ENCODE measurements at places on chromosomes 2 and 18.

DNA sequence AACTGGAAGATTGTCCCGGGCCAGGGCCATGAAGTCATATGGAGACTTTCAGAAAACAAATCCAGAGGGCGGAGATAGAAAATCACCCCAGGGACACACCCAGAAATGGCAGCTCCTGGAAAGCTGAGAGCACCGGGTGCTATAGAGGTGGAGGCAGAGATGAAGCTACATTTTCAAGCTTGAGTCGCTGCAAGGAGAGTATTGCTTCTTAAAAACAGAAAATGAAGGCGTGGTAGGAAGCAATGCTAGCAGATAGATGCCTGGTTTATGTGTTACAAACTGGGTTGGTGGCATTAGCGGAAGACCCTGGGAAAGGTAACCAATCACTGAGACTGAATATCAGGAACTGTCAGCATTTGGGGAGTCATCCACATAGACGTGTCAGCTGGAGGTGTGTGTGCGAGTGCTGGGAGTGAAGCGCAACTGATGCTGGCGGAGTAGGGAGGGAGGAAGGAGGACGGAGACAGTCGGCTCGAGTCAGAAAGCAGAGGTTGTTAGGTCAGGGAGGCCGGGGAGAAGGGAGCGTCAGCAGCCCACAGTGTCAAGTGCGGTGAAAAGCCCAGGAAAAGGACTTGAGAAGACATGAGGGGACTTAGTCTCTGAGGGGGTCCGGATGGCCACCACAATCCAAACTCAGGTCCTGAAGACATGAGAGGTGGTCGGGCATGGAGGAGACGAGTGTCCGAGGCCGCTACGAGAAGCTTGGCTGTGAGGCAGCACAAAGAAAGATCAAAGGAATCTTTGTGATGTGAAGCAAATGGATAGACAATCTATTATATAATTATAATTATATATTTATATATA, 45.4 kb downstream of the C18orf63 start:
- no peak for DNase-seq

- DNase-seq: peak; percentile 90
Measured at GRCh38 chr2:42930025-42930581, 137.7 kb upstream of the HAAO start.

- DNase-seq: no peak
Measured at GRCh38 chr18:50341443-50341842, 33.4 kb upstream of the SKA1 start.

DNA sequence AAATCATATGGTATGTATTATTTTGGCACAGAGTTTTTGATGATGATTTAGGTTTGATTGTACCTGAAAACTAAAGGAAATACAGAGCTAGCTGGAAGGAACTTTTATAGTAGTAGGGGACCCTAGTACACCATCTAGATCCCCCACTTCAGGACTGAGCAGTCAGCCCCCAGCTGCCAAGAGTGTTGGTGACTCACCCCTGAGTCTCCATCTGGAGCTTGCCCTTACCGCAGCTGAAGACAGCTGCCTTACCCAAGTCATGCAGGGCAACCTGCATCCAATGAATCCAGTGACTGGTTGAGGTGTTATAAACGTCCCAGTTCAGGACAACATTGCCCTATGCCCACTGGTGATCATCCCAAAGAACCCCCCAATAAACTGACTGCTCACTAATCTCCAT, 15.3 kb downstream of the PMS1 start:
- DNase-seq: peak; percentile 77

GRCh38 chr2:223563462-223563861, 38.7 kb downstream of the SCG2 start:
- DNase-seq: peak; percentile 88

- DNase-seq: no peak
Measured at GRCh38 chr18:12765126-12765525, 62.3 kb downstream of the PSMG2 start.

GRCh38 chr2:149313512-149313972, 16.8 kb upstream of the LYPD6 start:
- DNase-seq: peak; percentile 52

DNA sequence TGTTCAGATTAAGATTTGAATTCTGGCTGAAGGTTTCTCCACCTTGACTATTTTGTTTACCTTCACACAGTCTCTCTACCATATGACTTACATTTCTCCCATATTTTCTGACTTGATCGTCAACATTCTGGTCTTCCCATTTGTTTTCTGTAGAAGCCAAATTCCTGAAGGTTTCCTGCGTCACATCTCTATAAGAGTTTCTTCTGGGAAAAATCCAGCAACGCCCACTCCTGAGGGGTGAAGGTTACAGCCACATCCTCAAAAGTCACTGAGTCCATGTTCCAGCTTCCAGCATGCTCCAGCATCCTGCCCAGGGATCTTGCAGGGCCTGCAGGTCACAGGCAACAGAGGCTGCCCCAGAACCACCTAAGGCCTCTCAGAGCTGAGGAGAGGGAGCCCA, 47.5 kb downstream of the NBEAL1 start:
- DNase-seq: peak; percentile 78

GRCh38 chr18:45851161-45851925, 25.9 kb downstream of the SIGLEC15 start:
- DNase-seq: no peak

- no peak for DNase-seq
Measured at GRCh38 chr2:207533461-207534008, 3.8 kb downstream of the CREB1 start.

- peak; percentile 75 for DNase-seq
Measured at GRCh38 chr2:219459460-219460311, 25.0 kb downstream of the SPEG start.

DNA sequence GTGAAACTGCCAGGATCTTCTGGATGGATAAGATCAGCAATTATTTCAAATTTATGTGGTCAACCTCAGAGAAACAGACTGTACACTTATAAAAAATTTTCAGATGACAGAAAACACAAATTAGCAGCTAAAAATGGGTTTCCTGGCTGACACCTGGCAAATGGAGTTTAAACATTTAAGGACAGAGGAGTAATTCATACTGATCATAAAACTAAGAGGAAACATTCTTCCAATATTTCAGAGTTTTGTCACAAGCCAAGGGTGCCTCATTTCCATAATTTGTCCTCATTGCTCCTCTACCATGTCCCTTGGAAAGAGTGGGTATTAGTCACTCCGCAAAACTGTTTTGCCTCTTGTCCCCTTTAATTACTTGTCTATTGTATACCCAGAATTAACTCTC, 70.2 kb downstream of the TMEFF2 start:
- DNase-seq: no peak

- no peak for DNase-seq
Measured at GRCh38 chr2:185374878-185375277, 363.7 kb upstream of the FSIP2 start.

DNA sequence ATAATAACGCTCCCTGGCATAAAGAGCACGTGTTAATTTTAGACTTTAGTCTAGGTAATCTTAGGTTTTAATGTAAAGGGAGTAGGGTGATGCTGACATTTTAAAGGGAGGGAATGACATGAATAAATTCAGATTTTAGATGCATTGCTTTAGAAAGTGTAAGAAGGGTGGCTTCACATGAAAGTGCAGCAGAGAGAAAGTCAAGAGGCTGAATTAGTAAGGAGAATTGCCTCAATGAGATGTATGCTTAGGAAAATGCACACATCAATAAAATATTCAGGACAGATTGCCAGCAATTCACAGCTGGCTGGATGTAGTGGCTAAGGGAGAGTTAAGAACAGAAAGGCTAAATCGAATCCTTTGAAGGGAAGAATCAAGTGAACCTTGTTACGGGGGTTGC, 165.5 kb upstream of the CDH19 start:
- no peak for DNase-seq

DNA sequence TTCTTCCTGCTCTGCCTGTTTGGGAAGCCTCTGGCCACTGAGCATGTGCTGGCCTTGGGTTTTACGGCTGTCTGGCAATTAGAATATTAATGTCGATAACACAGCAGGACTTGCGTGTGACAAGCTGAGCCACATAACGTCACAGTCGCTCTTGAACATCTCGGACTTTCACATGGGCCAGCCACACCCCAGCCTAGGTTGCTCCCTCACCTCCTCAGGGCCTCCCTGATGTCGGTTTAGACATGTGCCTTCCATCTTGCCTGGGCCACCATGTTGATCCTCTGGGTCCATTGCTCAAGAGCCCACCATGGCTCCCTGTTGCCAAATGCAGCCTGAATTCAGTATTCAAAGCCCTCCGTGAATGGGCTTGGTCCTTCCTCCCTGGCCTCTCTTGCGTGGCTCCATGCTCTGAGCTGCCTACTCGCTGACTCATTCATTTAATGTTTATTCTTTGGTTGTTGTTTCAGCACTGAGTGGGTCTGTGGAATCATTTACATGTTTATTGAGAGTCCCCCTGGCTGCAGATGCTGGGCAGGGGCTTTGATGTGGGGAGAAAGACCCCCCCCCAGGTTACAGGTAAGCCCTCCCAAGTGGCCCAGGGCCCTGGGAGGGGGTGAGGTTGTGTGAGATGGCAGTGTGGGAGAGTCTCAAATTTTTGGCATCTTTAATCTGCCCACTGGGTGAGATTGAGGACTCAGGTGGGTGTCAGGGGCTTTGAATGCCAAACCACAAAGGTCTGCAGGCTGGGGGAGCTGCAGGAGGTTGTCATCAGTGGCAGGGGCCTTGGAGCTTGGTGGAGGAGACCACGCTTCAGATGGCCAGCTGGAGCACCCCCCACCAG, 62.0 kb downstream of the ODC1 start:
- peak; percentile 84 for DNase-seq

GRCh38 chr2:178374865-178375264, 76.1 kb downstream of the PRKRA start:
- no peak for DNase-seq

DNA sequence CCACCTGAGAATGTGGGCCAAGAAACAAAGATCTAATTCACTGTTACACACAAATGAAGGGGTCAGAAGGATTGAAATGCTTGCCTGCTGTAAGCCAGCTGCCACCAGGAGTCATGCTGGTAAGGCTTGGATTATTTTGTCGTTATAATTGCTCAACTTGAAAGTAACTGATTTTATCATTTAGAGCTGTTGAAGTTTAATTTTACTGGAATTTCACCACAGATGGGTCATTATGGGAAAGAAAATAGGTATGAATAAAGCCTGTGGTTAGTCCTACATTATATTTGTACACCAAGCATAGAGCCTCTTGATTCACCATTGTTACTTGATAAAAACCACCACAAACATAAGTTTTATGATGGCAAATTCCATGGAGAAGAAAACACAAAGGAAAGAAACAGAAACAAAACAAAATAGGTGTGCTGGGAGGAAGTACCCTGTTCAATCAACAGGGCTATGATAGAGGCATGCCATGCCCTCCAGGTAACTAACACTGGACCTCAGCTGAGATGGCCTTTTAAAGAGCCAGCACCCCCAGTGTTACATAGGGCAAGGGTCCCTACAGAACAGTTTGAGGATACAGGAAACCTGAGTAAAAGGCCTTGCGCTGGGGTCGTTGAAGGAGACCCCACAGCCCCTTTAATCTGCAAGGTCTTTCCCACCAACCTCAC, 3.0 kb downstream of the CLEC4F start:
- DNase-seq: no peak

- peak; percentile 98 for DNase-seq
Measured at GRCh38 chr2:216774620-216775019, 79.3 kb upstream of the IGFBP5 start.

- peak; percentile 15 for DNase-seq
Measured at GRCh38 chr2:195407783-195408182, 249.2 kb upstream of the SLC39A10 start.

GRCh38 chr18:48621240-48621639, 82.4 kb downstream of the CTIF start:
- DNase-seq: peak; percentile 82

DNA sequence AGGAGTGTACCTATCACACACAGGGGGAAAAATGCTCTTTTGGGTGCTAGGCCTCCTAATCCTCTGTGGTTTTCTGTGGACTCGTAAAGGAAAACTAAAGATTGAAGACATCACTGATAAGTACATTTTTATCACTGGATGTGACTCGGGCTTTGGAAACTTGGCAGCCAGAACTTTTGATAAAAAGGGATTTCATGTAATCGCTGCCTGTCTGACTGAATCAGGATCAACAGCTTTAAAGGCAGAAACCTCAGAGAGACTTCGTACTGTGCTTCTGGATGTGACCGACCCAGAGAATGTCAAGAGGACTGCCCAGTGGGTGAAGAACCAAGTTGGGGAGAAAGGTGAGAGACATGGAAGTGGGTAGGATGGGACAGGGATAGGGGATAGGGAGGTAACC, 12.2 kb downstream of the DHRS9 start:
- DNase-seq: no peak

- peak; percentile 28 for DNase-seq
Measured at GRCh38 chr2:217903859-217904613, 98.8 kb downstream of the TNS1 start.

GRCh38 chr2:224217962-224218347, 178.9 kb upstream of the SERPINE2 start:
- no peak for DNase-seq

- DNase-seq: peak; percentile 59
Measured at GRCh38 chr2:224369028-224369632, 32.8 kb downstream of the FAM124B start.

GRCh38 chr2:176067589-176068418, 16.0 kb downstream of the EVX2 start:
- no peak for DNase-seq
